ENCODE measurements at places on chromosomes 4 and X.
A peak's percentile ranks its signal among the peaks of the same experiment; 100 is the strongest.

DNA sequence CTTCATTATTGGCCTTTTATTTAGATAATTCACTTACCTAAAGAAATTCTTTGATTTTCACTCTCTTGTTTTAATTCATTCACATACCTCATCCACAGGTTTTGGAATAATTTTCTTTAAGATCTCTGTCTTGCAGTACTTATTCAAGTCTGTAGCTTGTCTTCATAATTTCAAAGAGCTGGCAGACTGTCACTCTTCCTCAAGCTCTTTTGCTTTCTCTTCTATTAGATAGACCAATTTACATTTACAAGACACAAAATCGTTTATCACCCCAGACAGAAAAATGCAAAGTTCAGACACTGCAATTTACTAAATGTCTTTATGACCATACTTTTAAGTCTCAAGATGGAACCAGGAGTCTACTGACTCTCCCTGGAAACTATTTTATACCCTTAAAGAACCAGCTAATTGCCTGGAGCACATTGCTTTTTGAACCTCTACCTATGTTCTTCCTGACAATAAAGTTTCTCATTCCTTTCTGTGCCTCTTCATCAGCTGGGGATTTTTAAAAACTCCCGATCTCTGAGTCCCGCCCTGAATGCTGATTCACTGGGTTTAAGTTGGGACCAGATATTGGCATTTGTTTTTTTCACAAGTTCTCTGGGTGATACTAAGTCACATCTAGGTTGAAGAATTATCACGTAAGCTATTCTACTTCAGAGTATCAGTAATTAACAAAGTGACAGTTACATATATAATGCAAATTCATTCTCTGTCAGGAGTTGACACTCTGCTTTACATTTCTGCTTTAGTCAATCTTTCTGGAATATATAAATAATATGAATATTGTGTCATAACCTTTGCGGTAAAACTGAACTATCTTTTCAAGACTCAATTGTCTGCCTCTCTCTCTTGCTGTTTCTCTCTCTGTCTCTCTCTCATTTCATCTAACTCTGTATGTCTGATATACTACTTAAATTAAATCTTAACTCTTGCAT lies 196.4 kb downstream of the PCDH7 start:
- DNase-seq, result no peak

GRCh38 chrX:120334151-120334550 lies 22.9 kb upstream of the TMEM255A start:
- DNase-seq, result no peak

DNA sequence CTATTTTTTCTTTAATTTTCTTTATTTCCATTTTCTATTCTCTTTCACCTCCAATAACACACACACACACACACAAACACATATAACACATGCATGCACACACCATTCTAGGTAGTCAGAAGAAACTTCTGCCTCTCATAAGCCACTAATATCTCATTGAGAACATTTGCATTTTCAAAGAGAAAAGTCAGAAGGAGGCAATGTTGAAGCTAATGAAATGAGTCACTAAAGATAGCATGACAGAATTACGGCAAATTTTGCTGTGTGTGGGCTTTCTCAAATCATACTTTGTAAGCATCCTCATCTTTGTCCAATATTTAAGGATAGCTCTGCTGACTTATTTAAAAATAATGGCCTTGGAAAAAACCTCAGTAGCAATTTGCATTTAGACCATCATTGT lies 291.3 kb downstream of the GUCY2F start:
- DNase-seq, result no peak

- DNase-seq, result no peak
Measured at GRCh38 chrX:1451251-1451660, 1.5 kb downstream of the ASMTL start.

GRCh38 chr4:52250154-52250553 lies 199.1 kb downstream of the SPATA18 start:
- no peak for DNase-seq

- no peak for DNase-seq
Measured at GRCh38 chrX:117771384-117771783, 345.2 kb downstream of the KLHL13 start.

- peak; percentile 62 for DNase-seq
Measured at GRCh38 chr4:166493924-166494345, 620.9 kb downstream of the TLL1 start.

DNA sequence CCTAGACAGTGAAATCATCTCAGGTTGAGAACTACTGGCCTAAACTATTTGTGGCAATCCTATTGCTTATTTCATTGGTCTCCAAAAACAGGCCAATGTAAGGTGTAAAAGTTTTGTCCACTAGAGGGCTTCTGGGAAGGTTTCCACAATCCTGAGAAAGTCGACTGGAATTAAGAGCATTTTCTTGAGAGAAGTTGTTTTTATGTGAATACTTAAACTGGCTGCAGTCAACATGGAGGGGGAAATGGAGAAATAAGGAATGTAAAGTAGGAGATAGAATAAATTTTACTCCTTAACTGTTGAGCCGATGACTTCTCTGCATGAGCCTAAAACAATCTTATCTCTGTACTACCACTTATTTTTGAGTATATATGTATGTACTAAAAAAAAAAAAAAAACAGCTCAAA lies 11.0 kb upstream of the EIF4E start:
- DNase-seq, result peak; percentile 37

DNA sequence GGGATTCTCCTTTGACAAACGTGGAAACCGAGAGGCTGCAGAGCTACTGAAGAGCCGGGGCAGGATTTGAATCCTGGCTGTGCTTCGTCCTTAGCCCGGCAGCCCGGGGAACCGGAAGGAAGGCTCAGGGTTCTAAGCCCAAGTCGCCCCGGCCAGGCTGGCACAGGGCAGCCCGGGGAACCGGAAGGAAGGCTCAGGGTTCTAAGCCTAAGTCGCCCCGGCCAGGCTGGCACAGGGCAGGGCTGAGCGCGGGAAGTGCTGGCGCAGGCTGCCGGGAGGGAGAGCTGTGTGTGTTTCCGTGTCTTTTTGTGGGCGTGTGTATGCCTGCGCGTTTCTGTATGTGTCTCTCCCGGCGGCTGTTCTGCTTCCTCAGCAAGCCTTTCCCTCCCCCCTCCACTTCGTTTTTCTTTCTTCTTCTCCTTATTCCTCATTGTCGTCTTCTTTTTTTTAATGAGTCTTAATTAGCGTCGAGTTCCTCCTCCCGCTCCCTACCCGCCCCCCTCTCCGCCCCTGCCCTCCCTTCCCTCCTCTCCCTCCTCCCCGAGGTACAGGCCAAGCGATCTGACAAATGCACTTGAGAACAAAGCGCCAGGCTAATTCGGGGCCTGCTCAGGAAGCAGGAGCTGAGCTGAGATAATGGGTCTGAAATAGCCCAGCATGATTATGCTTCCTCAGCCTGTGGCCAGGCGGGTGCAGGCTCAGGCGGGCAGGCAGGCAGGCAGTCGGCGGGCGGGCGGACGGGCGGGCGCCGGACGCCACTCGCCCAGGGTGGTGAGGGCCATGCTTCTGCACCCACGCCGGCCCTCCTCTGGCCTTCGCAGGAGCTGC lies 65.9 kb downstream of the EFNB1 start:
- peak; percentile 44 for DNase-seq

DNA sequence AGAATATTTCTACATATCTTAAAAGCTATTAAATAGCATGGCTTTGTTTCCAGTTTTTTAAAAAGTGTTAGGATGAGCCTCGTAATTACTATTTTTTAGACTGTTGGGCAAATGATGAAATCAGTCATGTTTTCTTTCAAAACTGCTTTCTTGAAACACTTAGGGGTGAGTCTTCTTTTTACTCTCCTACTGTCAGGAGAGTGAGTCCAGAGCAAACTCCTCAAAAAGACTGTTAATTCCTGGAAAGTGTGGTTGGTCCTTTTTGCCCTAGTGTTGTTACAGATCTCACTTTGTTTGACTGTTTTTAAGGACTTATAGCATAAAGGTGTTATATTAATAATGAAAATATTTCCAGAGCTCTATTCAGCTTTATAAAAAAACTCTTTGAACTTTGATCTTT lies 6.3 kb downstream of the GSTCD start:
- no peak for DNase-seq

GRCh38 chr4:1233641-1234308 lies 15.2 kb downstream of the CTBP1 start:
- DNase-seq, result no peak

DNA sequence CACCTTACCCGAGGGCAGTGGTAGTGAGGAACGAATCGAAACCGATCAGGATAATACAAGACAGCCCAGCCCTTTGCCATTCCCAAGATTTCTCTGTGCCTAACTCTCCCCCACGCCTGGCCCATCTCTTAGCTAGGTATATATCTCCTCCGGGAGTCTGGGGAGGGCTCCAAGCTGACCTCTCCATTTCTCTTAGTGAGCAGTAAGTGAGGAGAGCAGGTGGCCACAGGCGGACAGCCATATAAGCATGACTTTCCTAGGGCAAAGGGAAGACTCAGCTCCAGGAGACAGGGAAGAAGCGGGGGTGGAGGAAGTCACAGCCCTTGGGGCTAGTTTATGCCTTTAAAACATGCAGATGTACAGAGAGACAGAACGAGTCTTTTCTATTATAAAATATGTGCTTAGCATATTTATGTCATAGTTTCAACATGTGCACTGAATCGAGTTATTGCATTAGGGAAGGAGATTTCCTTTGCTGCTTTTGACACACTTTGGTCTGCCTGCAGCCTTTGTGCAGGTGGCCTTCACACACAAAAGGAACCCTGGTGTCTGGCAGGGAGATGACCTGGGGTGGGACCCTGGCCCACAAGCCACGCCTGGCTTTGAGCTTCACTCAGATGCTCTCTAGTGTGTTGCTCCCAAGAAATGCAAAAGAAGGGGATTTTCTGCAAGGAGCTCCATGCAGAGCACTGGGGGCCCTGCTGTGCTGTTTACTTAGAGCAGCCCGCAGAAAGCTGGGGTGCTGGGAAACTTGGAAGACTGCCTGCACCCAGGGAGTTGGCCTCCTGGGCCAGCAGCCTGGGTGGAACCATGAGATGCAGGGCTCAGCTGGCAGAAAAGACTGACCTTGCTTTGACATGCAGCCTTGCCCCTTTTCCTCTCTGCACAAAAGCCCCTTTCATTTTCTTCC lies 613.3 kb downstream of the BCOR start:
- no peak for DNase-seq

Measured in NCI-H226 (cell line).